ENCODE measurements at places on chromosomes 2 and 18. TPM values are rescaled to one million over a fixed set of nuclear protein-coding genes. Genes with fewer than 3 reads are reported as not detected.
A peak's percentile ranks its signal among the peaks of the same experiment; 100 is the strongest.

DNA sequence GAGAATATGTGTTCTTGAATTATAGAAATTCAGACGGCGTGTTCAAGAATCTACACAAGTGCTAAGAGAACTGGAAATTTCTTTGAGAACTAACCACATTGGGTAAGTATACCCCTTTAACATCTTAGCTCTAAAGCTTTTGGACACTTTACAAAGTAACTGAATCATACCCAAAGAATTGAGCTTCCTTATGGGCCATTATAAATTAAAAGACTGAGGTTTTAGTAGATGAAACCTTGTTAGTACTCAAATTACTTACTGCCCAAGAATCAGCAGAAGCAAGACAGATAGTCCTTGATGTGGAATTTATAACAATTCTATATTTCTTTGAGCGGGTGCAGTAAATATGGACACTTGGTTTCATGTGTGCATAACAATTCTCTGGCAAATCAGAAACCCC is 168.3 kb downstream of the PRPF40A start:
- peaks cover 2% of the 10 kb centered on the region for H3K4me1 ChIP-seq
- no peak for DNase-seq
- no peaks in the 10 kb centered on the region for H3K27me3 ChIP-seq

- peaks cover 33% of the 10 kb centered on the region for H3K4me1 ChIP-seq
- H3K4me3 ChIP-seq, result peak overlapping the region; percentile 63
- H3K27ac ChIP-seq, result peak overlapping the region; percentile 98
- DNase-seq, result peak; percentile 80
- H3K36me3 ChIP-seq, result no peaks in the 10 kb centered on the region
- H3K27me3 ChIP-seq, result no peaks in the 10 kb centered on the region
Measured at GRCh38 chr2:237474442-237474911, 12.6 kb upstream of the MLPH start.

DNA sequence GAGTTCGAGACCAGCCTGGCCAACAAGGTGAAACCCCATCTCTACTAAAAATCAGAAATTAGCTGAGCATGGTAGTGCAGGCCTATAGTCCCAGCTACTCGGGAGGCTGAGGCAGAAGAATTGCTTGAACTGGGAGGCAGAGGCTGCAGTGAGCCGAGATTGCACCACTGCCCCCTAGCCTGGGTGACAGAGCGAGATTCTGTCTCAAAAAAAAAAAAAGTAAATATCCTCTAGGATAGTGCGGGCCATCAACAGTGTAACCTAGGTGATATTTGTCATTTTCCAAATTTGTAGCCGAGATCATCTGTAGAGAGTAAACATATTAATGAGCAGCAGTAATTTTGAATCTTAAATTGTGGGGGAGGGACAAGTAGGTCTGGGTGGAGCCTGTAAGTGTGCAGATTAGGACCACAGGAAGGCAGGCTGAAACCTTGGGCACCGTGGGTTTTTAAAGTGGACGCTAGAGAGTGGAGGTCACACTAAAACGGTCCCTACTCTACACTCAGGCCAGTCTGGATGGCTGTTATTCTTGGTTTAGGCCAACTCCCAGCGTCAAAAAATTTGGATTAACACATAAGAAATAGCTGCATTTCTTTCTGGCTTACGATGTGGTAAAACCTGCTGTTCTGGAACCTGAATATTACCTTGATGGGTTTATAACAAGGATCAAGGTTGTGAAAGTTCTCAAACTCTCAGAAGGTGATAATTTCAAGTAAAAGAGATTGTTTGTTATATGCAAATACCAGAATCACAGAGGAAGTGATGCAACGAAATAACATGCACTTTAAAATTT is 22.7 kb upstream of the TET3 start:
- H3K36me3 ChIP-seq, result peaks cover 25% of the 10 kb centered on the region
- H3K27me3 ChIP-seq, result no peaks in the 10 kb centered on the region
- H3K4me1 ChIP-seq, result no peaks in the 10 kb centered on the region
- no peak for DNase-seq

DNA sequence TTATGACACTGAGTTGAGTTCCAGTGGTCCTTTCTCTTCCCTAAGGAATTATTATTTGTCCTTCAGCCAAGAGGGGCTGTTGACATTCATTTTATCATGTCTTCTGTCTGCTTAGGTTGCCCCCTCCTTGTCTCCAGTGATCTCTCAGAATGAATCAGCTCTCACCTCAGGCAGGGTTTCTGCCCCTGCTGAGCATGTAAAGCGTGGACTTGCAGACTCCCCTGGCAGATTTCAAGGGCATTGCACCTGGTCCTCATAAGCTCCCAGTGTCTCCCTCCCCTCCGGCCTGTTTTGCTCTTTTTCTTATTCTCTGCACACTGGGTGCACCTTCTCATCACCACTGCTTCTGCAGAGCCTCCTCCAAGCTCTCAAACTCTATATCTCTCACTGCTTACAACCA is 188.4 kb downstream of the KCNS3 start:
- H3K27me3 ChIP-seq, result no peaks in the 10 kb centered on the region
- DNase-seq, result no peak
- H3K36me3 ChIP-seq, result no peaks in the 10 kb centered on the region
- H3K27ac ChIP-seq, result peak overlapping the region; percentile 27
- no peak overlapping the region for H3K4me3 ChIP-seq

- no peaks in the 10 kb centered on the region for H3K4me1 ChIP-seq
- no peak for DNase-seq
- H3K27ac ChIP-seq, result no peak overlapping the region
Measured at GRCh38 chr2:230012267-230012884, 56.3 kb downstream of the SLC16A14 start.

DNA sequence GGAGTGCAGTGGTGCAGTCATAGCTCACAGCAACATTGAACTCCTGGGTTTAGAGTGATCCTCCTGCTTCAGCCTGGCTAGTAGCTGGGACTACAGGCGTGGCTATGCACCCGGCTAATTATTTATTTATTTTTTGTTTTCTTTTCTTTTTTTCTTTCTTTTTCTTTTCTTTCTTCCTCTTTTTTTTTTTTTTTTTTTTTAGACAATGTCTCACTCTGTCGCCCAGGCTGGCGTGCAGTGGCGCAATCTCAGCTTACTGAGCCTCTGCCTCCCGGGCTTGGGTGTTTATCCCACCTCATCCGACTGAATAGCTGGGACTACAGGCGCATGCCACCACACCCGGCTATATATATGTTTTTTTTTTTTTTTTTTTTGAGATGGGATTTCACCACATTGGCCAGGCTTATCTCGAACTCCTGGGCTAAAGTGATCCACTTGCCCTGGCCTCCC is 1.4 kb upstream of the ANXA4 start:
- H3K4me3 ChIP-seq, result peak overlapping the region; percentile 99
- no peaks in the 10 kb centered on the region for H3K27me3 ChIP-seq
- H3K27ac ChIP-seq, result peak overlapping the region; percentile 90
- peak; percentile 74 for DNase-seq
- H3K36me3 ChIP-seq, result no peaks in the 10 kb centered on the region
- H3K4me1 ChIP-seq, result peaks cover 33% of the 10 kb centered on the region

DNA sequence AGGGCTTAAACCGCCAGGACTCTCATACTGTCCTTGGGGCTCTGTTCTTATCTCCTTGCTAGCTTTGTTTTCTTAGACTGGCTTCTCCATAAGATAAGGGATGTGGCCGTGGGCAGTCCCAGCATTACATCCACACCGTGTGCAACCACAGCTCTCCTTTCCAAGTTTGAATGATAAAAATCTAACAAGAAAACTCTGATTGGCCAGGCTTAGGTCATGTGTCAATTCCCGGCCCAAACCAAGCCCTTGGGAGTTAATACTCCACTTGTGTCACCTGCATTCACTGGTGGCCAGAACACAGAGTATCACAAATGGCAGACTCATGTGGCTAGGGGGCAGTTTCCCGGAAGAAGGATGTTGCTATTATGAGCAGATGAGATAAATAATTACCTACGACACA is 43.2 kb upstream of the KDM3A start:
- no peaks in the 10 kb centered on the region for H3K36me3 ChIP-seq
- H3K27me3 ChIP-seq, result no peaks in the 10 kb centered on the region

- no peaks in the 10 kb centered on the region for H3K36me3 ChIP-seq
- H3K27ac ChIP-seq, result no peak overlapping the region
- H3K4me3 ChIP-seq, result no peak overlapping the region
- no peaks in the 10 kb centered on the region for H3K4me1 ChIP-seq
- no peaks in the 10 kb centered on the region for H3K27me3 ChIP-seq
Measured at GRCh38 chr18:28771849-28772248, 594.9 kb upstream of the CDH2 start.

GRCh38 chr18:11831921-11832320 is 19.3 kb upstream of the CHMP1B start:
- H3K4me3 ChIP-seq, result no peak overlapping the region
- no peak overlapping the region for H3K27ac ChIP-seq
- DNase-seq, result no peak
- no peaks in the 10 kb centered on the region for H3K4me1 ChIP-seq
- H3K36me3 ChIP-seq, result no peaks in the 10 kb centered on the region

DNA sequence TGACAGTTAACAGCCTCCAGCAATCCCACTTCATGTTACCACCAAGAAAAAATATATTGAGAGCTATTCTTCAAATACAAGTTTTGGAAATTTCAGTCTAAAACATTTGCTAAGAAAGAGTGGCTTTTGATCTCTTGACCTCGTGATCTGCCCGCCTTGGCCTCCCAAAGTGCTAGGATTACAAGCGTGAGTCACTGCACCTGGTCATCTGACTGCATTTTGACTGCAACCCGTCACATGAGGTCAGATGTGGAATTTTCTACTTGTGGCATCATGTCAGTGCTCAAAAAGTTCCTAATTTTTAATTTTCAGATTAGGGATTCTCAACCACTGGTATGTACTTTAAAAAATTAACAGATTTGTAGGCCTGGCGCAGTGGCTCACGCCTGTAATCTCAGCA is 9.1 kb upstream of the CLK1 start:
- no peaks in the 10 kb centered on the region for H3K4me1 ChIP-seq
- peaks cover 63% of the 10 kb centered on the region for H3K36me3 ChIP-seq
- no peaks in the 10 kb centered on the region for H3K27me3 ChIP-seq
- no peak for DNase-seq

DNA sequence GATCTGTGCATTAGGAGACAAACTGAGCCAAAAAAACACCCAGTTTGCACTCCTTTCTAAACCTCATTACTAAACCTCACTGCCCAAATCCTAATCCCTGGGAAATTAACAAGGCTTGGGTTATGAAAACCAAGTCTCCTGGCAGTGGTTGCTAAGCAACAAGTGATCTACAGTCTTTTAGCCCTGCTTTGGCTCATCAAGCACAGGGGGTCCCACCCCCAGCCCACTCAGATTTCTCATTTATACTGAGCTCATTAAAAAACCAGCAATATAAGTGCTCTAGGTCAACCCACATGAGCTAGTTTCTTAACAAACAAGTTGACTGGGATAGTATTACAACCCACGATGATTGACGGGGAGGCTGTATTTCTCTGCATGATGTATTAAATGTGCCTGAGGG is 18.4 kb downstream of the DNER start:
- H3K4me1 ChIP-seq, result no peaks in the 10 kb centered on the region
- H3K27me3 ChIP-seq, result peaks cover 8% of the 10 kb centered on the region
- H3K27ac ChIP-seq, result no peak overlapping the region
- H3K4me3 ChIP-seq, result no peak overlapping the region
- DNase-seq, result no peak

DNA sequence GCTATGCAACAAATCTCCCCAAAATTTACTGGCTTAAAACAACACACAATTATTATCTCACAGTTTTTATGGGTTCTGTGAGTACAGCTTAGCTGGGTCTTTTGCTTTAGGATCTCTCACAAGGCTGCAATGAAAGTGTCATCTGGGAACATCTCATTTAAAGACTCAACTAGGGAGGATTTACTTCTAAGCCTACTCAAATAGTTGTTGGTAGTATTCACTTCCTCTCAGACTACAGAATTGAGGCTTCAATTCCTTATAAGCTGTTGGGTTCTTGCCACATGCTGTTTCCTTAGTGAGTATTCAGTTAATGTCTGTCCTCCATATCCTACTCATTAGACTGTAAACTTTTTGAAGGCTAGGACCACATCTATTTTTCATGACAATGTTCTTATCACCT is 72.3 kb downstream of the MDH1 start:
- no peaks in the 10 kb centered on the region for H3K27me3 ChIP-seq
- H3K4me1 ChIP-seq, result no peaks in the 10 kb centered on the region
- H3K36me3 ChIP-seq, result no peaks in the 10 kb centered on the region
- no peak overlapping the region for H3K4me3 ChIP-seq
- H3K27ac ChIP-seq, result no peak overlapping the region

- no peak overlapping the region for H3K27ac ChIP-seq
- H3K4me3 ChIP-seq, result no peak overlapping the region
- H3K4me1 ChIP-seq, result peaks cover 16% of the 10 kb centered on the region
- no peaks in the 10 kb centered on the region for H3K27me3 ChIP-seq
Measured at GRCh38 chr18:12886498-12887126, 2.6 kb upstream of the PTPN2 start.

GRCh38 chr2:97998431-97999005 is 2.8 kb upstream of the TMEM131 start:
- peaks cover 10% of the 10 kb centered on the region for H3K4me1 ChIP-seq
- H3K36me3 ChIP-seq, result no peaks in the 10 kb centered on the region
- H3K4me3 ChIP-seq, result no peak overlapping the region
- H3K27me3 ChIP-seq, result no peaks in the 10 kb centered on the region
- H3K27ac ChIP-seq, result no peak overlapping the region

GRCh38 chr2:46487667-46488335 is 8.4 kb downstream of the TMEM247 start:
- no peaks in the 10 kb centered on the region for H3K36me3 ChIP-seq
- peaks cover 23% of the 10 kb centered on the region for H3K4me1 ChIP-seq
- no peak overlapping the region for H3K27ac ChIP-seq
- no peaks in the 10 kb centered on the region for H3K27me3 ChIP-seq
- no peak overlapping the region for H3K4me3 ChIP-seq

DNA sequence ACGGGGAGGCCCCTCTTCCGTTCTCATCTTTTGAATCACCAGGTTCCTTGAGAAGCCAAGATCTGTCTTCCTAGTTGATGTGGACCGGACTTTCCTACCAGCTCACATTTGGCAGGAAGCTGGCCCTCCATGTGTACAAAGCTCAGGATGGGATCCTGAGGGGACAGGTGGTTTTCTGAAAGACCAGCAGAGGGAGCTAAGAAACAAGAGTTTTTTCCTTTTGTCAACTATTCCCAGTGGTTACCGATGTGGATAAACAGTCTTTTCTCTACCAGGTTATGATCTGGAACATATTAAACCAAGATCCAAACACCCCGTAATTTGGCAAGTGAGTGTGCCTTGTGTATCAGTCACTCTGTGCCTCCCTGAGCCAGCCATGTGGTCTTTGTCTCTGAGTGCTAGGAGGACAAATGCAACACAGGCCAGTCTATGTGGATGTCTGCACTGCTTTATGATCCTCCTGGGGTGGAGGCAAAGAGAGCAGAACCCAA is 25.1 kb upstream of the ARHGAP25 start:
- DNase-seq, result no peak
- H3K27me3 ChIP-seq, result no peaks in the 10 kb centered on the region
- no peaks in the 10 kb centered on the region for H3K4me1 ChIP-seq
- H3K36me3 ChIP-seq, result no peaks in the 10 kb centered on the region
- no peak overlapping the region for H3K4me3 ChIP-seq

GRCh38 chr2:27322301-27322765 is 564 bp downstream of the MPV17 start:
- DNase-seq, result no peak
- peaks cover 15% of the 10 kb centered on the region for H3K4me1 ChIP-seq
- H3K27ac ChIP-seq, result peak overlapping the region; percentile 99

CYP26B1 gene
- 3.8 TPM for total RNA-seq

CHRNG gene
- not detected for total RNA-seq

APCDD1 gene
- total RNA-seq, result 27.6 TPM

DSG4 gene
- not detected for total RNA-seq

RNF152 gene
- total RNA-seq, result 21.2 TPM

PSTPIP2 gene
- total RNA-seq, result 9.8 TPM

MARCHF4 gene
- 0.09 TPM for total RNA-seq

TMEM18 gene
- total RNA-seq, result 21.3 TPM

SPATA3 gene
- not detected for total RNA-seq

TXNDC2 gene
- 0.55 TPM for total RNA-seq

CTAGE1 gene
- total RNA-seq, result not detected

All from upper lobe of right lung (tissue), 1 donor.